ENCODE measurements at places on chromosomes 7 and 10.

GRCh38 chr7:131145770-131146169 is 181.9 kb upstream of the MKLN1 start:
- no peak for DNase-seq

DNA sequence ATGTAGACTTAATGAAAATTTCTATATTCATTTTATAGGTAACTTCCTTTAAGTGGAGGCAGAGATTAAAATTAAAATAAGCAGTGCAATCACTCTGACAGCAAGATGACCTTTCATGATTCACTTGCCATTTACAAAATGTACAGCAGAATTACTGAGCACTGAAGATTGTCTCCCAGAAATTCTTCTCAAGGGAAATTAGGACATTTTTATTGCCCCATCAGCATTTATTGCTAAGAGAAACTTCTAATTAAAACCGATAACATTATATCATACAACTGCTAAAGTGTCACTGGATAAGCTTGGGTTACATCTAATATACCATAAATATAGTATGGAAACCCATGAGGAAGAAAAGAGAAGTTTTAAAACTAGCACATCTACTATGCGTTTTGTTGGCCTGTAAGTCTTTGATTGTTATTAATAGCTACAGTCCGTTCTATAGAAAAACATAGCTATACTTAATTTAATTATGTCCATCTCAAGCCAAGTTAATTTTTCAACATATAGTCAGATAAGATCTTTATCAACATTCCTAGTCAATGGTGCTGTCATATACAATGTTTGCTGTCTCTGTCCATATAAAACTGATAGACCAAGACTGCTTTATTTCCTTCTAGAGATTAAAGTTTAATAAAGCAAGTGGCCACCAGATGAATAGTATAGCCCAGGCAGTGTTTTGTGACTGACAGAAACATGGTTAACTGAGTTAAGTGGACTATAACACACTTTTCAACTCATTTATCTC is 217.1 kb upstream of the HGF start:
- DNase-seq: no peak

DNA sequence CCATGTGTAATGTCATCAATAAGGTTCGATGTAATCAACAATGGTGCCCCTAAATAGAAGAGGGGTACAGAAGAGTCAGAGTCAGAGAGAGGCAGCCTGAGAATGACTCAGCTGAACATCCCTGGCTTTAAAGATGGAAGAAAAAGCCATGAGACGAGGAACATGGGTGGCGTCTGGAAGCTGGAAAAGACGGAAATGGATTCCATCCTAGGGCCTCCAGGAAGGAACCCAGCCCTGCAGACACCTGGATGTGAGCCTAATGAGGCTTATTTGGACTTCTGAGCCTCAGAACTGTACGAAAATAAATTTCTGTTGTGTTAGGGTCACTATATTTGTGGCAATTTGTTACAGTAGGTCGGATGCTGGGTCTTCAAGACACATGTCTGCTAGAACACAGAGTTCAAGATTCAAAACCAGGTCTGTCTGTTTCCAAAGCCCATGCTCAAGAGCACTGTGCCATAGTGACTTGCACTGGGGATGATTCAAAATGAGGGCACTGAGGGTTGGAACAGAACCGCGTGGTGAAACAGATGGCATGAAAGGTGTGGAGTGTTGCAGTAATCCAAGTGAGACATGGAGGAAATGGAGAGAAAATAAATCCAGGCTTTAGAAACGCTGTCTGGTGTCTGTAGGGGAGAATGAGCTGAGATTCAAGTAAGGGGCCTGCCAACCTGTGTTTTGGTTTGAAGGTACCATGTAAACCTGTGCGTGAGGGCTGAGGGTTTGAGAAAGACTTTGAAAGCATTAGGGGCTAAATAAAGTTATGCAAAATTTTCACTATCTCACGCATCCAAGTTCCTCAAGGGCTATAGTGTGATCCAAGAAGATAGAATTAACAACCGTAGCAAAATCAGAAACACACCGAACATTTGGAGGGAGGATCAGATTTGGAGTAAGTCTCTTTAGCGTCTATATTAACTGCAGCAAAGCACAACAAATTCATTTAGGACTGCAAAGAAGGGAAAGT is 849.1 kb upstream of the AUTS2 start:
- DNase-seq: no peak

DNA sequence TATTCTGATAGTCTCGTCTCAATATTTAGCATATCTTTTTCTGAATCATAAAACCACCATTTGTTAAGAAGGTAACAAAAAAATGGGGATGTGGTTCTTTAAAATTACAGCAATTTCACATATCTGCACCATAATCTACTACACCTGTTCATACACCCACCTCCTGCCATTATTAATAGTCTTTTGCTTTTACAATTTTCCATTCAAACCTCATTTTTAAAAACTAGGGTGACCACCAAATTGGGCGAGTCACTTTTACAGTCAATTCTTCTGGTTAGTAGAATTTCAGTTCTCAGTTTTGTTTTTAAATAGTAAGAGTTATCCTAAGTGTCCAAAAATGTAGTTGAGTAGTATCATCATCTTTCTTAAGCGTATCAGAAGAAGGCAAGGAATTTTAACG is 48.4 kb upstream of the GSAP start:
- no peak for DNase-seq

DNA sequence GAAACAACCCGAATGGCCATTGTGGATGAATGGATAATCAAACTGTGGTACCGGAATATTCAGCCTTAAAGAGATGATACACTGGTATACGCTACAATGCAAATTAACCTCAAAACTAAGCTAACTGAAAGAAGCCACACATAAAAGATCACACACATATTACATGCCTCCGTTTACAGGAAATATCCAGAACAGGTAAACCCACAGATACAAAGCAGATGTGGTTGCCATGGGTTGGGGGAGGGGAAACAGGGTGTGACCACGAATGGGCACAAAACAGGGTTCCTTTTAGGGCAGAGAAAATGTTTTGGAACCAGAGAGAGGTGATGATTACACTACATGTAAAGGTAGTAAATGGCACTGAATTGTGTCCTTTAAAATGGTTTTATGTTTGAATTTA is 16.6 kb downstream of the ESYT2 start:
- DNase-seq: peak; percentile 57

- no peak for DNase-seq
Observed at GRCh38 chr7:82742163-82742562, 298.6 kb upstream of the CACNA2D1 start.

GRCh38 chr10:86077871-86078638 is 288.5 kb downstream of the GRID1 start:
- no peak for DNase-seq

DNA sequence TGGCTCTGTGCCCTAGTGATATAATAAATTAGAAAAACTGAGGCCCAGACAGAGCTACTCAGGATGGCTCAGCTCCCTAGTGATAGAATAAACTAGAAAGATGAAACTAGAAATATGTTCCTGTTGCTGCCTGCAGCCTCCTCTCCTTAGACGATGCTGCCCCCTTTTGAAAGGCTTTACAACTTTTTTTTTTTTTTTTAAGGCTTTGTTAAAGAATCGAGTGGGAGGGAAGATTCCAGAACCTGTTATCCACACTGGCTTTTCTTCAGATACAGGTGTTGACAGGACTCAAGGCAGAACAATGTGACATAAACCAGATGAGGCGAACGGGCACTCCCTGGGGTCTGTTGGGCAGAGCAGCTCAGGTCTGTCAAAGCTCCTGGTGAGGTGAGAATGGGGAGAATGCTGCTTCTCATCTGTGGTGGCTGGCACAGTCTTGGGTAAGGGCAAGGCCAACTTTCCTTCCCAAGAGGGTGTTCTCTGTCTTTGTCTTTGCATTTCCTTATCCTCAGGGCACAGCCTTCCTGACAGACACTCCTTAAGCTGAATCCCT is 175.1 kb downstream of the COBL start:
- no peak for DNase-seq

DNA sequence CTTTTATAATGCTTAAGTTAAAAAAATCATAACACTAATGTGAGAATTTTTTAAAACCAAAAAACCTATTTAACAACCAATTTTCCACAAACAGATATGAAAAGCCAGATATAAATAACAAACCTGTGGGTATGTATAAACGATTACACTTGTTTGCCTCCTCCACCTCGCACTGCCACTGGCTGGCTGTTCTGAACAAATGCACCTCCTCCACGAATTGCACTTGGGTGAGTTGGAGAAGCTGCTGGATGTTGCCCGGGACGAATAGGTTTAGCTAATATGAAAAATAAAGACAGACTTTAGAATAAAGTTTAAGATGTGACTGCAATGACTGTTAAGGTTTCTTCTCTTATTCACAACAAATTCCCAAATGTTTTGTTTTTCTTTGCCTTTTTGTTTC is 40.8 kb downstream of the KIF5B start:
- DNase-seq: no peak
